ENCODE measurements at places on chromosomes 7 and 10.

DNA sequence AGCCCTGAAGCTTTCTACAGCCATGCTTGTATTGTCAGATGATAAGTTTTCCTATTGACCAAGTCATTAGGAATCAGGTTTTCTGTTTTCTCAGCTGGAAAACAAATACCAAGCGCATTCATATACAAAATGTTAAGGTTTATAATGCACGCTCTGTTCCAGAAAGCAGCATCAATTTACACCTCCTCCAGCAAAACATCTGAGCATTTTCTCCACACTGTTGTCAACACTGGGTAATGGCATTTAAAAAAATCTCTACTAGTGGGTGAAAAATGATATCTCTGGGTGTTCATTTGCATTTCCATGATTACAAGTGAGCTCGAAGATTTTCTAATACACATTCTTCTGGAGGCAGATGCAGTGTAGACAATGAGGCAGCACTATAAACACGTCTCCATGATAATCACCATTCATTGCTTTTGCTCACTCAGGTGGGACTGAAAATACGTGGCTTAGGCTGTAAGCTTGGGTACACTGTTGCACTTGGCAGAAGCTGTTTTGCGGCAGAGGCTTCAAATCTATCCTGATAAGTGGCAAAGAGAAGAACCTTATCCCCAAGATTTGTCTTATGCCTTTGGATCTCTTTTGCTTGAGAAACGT, 114.8 kb upstream of the PLPP4 start:
- no peak for DNase-seq

GRCh38 chr7:100706672-100707311, 871 bp downstream of the POP7 start:
- no peak for DNase-seq

DNA sequence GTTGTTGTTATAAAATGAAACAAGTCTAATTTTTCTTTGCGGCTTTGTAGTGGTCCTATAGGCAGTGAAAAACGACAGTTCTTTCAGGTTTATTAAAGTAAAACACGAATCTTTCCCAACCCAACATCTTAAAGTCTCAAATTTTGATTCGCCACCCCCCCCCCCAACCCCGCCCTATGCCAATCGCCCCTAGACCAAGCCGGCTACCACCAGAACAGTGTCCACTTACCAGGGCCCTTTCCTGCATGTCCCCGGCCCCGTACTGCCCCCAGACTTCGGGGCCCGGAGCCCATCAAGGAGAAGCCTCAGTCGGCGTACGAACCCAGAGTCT, 335 bp upstream of the CHCHD1 start:
- no peak for DNase-seq

DNA sequence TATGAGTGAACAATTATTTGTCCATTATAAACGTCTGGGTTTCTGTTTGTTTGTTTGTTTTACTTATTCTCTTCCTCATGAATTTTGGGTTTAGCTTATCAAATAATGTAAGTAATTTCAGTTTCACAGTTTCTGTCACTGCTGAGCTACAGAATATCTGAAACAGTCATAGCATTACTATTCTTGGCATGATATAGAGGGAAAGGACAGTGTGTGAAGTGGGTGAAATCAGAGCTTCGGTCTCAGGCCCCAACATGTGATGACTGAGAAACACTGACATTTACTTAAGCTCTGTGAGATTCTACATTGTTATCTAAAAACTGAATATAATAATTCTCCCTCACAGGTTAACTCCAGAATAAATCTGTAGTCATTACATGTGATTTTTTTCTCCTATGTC, 8.8 kb upstream of the OR6V1 start:
- no peak for DNase-seq

- peak; percentile 48 for DNase-seq
Observed at GRCh38 chr10:15725603-15726002, 5.9 kb upstream of the ITGA8 start.

GRCh38 chr7:66013938-66014337, 31.9 kb upstream of the GUSB start:
- peak; percentile 45 for DNase-seq

DNA sequence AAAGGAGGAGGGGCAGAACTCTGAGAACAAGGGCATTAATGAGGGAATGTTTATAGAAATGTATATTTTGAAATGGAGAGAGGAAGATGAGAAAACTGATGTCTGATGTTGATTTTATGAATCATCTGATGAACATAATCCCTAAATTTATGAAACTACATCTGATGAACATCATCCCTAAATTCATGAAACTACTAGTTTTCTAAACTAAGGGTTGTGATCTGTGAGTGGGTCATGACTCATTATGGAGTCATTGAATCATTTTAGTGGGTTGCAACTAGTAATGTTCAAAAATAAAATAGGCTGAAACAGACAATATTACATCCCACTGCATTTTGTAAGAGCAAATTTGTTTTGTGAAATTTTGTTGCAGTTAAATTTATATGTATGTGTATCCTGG, 442.6 kb upstream of the TEX47 start:
- DNase-seq = peak; percentile 7

- no peak for DNase-seq
Observed at GRCh38 chr10:100669616-100670015, 75.8 kb upstream of the PAX2 start.

DNA sequence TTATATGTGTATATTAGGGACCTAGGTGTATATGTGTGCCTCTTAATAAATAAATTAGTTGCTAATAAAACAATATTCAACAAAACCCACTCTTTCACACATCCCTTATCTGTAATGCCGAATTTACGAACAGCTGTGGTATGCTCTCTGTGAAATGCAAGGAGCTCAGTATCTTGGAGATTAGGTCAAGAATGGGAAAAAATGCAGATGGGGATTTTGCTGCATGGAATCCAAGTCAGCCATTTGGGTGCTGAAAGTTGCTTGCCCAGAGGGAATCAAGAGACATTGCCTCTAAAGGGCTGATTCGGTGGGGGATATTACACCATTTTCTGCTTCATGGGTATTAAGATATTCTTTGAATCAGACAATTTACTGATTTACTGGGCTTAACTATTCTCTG, 93.5 kb downstream of the CREB5 start:
- DNase-seq = no peak

DNA sequence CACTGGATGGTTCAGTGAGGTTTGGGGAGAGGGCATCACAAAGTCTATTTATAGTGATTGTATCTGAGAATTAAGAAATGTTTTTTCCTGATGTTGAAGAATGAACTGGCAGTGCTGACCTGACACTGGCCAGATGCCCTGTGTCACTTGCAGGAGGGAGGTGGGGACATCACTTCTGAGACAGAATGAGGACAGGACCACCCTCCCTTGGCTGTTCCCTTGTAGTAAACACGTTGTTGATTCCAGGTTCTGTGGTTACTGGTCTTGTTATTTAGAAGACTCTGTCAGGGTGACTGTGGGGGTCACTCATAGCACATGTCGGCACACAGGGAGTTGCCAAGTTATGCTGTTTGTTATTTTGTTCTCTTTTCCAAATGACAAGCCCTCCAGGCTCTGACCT, 126.4 kb downstream of the ADCY1 start:
- no peak for DNase-seq

DNA sequence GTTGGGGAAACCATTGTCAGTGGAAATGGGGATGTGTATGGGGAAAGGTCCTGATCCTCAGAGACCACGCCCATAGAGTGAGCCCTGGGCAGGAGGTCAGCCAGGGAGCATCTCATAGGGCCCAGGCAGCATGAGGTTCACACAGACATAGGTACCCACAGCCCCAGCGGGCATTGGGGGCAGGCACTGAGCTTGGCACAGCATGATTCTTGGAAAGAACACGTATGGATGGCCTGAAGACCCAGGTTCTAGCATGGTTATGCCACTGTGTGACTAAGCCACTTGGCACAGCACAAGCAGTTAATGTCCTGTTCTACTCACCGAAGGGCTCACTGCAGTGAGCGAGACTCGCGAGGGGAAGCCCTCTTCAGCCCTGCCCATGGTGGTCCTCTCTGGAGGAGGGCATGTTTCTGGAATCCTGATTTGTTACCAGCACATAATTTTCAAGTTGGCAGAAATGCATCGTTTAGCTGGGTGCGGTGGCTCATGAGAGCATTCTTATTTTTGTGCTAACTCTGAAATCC, 125.2 kb downstream of the UBE2H start:
- no peak for DNase-seq

GRCh38 chr10:48242171-48242904, 32.2 kb downstream of the FRMPD2 start:
- DNase-seq = no peak

GRCh38 chr7:13904007-13904406, 85.5 kb downstream of the ETV1 start:
- peak; percentile 33 for DNase-seq

DNA sequence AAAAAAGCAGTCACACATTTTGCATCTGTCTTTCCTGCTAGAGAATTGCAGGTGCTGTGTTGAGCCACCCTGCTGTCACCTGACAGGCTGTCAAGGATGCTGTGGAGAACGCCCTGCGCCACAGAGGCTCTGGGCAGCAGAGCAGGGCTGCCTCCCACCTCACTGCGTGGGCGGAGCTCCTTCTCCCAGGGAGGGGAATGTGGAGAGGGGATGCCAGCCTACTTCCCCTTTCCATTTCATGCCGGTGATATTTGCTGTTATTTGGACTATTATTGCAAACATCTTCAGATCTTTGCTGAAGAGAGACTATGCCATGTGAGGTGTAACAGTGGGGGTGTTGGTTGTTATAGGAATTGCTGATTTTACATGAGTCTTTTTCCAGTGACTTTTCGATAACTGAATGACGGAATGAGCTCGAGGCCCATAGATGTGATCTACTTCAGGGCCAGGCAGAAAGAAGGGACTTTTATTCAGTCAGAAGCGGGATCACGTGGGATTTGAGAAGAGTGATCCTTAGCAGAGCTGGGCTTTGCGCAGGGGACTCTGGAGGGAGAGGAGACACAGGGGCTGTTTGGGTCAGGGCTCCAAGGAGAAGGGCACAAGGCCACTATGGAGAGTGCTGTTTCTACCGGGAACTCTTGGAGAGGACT, 13.6 kb upstream of the PRKAG2 start:
- DNase-seq = no peak

DNA sequence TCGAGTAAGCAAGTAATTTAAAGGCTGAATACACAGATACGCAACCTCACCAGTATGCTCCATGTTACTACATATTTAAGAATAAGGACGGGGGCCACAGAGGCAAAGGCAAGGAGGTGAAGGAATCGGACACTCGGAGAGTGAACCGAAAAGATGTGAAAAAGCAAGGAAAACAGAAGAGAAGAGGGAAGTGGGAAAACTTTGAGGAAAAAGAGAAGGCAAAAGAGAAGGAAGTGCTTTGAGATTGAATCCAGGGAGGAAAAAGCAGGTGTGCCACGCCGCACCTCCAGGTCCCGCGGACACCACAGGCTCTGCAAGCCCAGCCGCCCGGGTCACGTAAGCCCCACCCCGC, 367 bp upstream of the AVL9 start:
- DNase-seq = no peak

DNA sequence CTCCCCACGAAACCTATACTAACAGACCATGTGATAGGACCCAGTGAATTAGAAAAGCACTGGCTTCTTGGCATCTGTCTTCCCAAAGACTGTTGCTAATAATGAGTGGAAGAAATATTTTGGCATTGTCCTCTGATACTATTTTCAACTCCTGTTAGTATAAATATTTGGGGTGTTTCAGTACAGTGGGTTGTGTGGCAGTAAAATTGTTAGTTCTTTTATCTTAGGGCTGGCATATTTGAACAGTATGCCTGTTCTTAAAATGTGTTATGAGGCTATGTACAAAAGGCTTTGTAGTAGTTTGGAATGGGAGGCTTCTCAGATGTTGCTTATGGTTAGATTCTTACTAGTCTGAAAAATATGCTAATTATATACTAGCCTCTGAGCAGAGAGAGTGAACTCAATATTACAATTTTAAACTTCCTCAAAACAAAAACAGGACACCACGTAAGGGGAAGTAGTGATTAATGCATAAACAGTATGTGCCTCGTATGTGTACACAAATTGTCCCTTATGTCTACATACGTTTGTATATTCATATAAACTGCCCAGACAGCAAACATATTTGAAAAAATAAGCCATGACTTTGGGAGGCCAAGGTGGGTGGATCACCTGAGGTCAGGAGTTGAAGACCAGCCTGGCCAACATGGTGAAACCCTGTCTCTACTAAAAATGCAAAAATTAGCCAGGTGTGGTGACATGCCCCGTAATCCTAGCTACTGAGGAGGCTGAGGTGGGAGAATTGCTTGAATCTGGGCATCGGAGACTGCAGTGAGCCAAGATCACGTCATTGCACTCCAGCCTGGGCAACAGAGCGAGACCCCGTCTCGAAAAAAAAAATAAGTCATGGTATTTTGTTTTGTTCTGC, 115.4 kb downstream of the ARID5B start:
- DNase-seq = no peak

DNA sequence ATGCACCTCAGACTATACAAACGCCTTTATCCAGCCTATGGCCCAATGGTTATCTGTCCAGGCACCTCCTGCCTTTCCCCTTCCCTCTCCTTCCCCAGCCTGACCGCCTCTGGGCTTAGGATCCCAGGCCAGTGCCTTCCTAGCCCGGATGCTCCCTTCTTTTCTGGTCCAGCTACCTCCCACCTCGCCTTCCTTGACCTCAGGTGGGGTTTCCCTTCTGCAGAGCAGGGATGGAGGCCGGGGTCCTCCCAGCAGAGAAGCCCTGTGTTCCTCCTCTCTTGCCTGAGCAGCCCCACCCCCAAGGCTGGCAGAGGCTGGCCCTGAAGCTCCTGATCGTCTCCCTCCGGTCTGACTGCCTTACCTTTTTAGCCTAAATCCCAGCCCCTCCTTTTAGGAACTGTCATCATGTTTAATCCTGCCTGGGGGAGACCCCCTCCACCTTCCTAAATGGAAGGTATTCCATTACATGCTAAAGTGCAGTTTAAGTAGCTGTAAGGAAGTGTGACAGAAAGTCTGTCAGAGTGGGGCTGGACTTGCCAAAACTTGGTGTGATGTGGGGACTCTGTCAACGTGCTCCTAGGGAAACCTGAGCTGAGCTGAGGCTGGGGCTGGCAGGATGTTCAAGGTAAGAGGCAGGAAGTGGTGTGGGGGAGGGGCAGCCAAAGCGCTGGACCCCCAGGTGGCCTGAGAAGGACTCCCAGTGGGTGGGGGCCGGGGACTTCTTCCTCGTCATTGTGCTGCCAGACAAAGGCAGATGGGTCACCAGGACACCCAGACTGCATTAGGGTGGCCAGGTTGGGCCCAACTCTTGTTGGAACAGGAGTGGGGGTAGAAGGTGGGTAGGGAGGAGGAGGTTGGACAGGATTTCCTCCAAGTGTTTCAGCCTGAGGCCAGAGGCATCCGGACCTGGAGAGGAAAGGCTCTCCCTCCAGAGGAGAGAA, 39.5 kb downstream of the LBX1 start:
- no peak for DNase-seq

- DNase-seq = peak; percentile 43
Observed at GRCh38 chr10:970311-971149, 17.7 kb upstream of the GTPBP4 start.

DNA sequence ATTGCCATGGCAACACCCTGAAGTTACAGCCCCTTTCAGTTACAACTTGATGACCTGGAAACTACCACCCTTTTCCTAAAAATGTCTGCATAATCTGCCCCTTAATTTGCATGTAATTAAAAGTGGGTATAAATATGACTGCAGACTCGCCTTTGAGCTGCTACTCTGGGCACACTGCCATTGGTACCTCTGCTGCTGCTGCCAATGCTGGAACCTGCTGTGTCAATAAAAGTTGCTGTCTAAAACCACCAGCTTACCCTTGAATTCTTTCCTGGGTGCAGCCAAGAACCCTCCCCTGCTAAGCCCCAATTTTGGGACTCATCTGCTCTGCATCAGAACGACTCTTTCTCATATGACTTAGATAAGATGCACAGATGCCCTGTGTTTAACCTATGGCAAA, 10.2 kb upstream of the FRA10AC1 start:
- DNase-seq = no peak

GRCh38 chr7:121957626-121958025, 84.7 kb downstream of the PTPRZ1 start:
- DNase-seq = no peak

Measured in kidney tubule cell (primary cell).